ENCODE measurements at places on chromosomes 6 and 20. TPM values are rescaled to one million over a fixed set of nuclear protein-coding genes. Genes with fewer than 3 reads are reported as not detected.

RIPPLY2 gene
- total RNA-seq: not detected

HLA-DMB gene
- 43.2 TPM for total RNA-seq

RAET1L gene
- not detected for total RNA-seq

GPR6 gene
- total RNA-seq: not detected

TRAM2 gene
- total RNA-seq: 16.0 TPM

ZBTB12 gene
- total RNA-seq: 11.8 TPM

GABRR1 gene
- not detected for total RNA-seq

KCNS1 gene
- 11.2 TPM for total RNA-seq

VWA7 gene
- total RNA-seq: 18.5 TPM

PI16 gene
- 16.2 TPM for total RNA-seq

BCAS1 gene
- total RNA-seq: 13.2 TPM

IL17F gene
- total RNA-seq: not detected

WFDC5 gene
- total RNA-seq: not detected

LRFN2 gene
- not detected for total RNA-seq

ADGRG6 gene
- total RNA-seq: 13.9 TPM

B3GALT4 gene
- total RNA-seq: 25.4 TPM

TMEM244 gene
- not detected for total RNA-seq

FABP7 gene
- not detected for total RNA-seq

TRMT11 gene
- 18.0 TPM for total RNA-seq

OSER1 gene
- 34.8 TPM for total RNA-seq

VSX1 gene
- total RNA-seq: not detected

ATP9A gene
- 49.5 TPM for total RNA-seq

TNF gene
- 6.6 TPM for total RNA-seq

OR2H1 gene
- total RNA-seq: not detected

LY86 gene
- total RNA-seq: 7.0 TPM

OR2B6 gene
- total RNA-seq: not detected

MARCKS gene
- 114 TPM for total RNA-seq

GPSM3 gene
- 19.6 TPM for total RNA-seq
